ENCODE measurements at places on chromosomes 4 and X.

DNA sequence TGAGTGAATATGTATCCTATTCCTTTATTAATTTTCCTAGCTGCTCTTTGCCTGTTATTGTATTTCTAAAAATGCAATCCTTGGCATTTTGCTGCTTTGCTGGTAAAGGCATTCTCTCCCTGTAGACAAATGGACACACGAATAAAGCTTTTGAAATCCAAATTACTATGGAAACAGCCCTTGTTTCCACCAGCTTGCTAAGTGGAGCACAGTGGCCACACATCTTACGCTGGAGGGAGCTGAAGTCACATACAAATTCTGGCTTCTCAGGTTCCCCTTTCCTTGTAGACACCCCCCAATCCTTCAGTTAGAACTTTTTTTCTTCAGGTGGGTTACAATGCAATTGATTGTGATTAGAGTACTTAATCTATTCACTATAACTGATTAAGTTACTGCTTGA, 66.2 kb downstream of the AGA start:
- DNase-seq, result no peak

GRCh38 chrX:9537781-9538180, 72.9 kb downstream of the TBL1X start:
- DNase-seq, result no peak

- no peak for DNase-seq
Measured at GRCh38 chr4:16055471-16055870, 28.4 kb downstream of the PROM1 start.

DNA sequence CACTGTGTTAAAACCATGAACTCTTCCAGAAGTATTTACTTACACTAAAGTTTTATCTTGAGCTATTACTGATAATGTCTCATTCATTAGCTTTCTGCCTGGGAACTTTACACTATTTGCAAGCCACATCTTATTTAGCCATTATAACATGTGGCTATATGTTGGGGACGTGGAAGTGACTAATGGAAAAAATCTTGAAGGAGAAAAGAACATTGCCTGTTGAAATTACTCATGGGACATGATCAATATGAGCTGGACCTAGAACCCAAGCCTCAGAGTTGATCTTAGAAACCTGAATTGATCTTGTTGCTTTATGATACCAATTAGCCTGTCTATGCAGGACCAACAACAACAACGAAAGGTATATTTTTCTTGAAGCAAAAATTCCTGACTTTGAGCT, 22.5 kb upstream of the ARHGAP6 start:
- no peak for DNase-seq

GRCh38 chrX:151975228-151975593, 735 bp upstream of the GABRE start:
- no peak for DNase-seq

- DNase-seq, result no peak
Measured at GRCh38 chrX:26778320-26778888, 562.4 kb downstream of the MAGEB5 start.

DNA sequence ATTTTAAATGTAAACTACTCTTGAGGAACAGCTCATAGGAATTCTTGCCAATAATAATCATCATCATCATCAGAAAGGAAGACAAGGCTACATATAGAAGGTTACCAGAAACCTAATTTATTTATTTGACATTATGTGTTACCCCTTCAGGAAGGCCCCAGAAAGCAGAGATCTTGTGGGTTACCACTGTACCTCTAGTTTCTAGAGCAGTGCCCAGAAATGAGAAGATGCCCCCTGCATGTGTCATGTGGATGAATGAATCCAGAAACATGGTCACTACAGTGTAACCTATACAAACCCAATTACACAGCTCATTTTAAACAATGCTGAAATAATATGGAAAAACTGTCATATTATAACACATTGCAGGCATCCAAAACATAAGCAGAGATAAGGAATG, 70.4 kb downstream of the ARAP2 start:
- no peak for DNase-seq

DNA sequence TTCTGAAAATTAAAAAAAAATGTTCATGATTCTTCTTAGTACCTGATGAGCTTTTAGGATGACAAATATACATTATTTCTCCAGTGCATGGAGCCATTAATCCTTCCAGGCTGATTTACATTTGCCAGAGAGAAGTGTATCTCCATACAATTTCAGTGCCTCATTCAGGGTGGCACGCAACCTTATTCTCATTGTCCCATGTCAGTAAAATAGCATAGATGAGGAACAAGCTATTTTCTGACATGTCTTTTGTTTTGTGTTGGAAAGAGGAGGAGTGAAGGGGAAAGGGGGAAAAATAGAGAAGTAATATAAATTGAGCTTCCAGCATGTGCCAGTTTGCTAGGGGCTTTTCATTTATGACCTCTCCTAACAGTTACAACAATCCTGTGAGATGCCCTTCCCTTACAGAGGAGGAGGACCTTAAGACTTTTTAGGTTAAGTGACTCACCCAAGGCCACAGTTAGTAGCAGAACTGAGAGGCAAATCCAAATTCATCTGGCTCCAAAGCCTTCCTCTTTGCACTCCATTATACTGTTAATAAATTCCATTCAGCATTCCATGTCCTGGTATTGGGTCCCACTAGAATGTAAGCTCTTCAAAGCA, 274.8 kb upstream of the GPC4 start:
- DNase-seq, result no peak

GRCh38 chr4:109406337-109406931, 27.2 kb upstream of the SEC24B start:
- no peak for DNase-seq

DNA sequence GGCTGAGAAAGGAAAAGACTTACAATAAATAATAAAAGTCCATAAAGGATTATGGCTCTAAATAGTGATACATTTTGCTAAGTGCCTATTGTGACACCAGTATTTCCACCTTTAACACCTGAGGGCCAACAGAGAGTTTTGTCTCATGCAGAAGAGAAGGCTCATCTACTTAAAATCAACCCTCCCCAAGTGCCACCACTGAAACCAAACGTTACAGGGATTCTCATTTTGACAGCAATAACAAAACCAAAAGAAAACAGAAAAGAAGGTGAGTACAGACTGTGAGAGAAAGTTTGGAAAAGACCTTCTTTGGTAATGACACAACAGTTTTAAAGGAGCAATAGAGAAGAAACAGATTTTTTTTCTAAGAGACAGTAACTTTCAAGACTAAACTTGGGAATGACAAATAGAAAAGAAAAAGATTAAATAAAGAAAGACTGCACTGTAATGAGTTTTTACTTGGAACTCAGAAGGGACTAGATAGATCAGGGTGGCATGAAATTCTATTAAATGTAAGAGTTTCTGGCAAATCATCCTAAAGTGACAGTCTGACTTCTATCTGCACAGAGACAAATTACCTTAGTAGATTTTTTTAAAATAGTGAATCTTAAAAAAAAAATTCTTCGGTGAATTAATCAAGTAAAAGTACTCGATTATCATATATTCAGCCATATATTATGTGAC, 109.7 kb downstream of the ZNF827 start:
- DNase-seq, result peak; percentile 53

GRCh38 chr4:24144381-24144780, 254.5 kb upstream of the PPARGC1A start:
- no peak for DNase-seq

GRCh38 chrX:154046031-154046781, 26.5 kb upstream of the IRAK1 start:
- no peak for DNase-seq

DNA sequence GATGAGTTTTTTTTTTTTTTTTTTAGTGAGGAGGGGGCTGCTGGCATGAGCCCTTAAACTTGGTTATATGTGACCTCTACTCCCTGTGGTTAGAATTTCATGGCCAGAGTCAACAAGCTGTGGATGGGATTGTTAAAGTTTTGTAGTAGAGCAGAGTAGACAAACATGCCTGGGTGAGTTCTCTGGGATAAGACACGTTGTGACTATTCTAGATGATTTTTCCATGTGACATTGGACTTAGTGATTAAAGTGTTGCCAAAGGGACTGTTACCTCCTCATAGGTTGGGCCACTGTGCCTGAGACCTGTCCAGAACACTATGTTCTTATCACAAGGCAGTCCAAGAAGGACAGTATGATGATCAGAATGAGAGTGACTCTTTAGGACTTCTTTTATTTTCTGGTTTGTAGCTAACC, 28.8 kb upstream of the ALB start:
- no peak for DNase-seq

DNA sequence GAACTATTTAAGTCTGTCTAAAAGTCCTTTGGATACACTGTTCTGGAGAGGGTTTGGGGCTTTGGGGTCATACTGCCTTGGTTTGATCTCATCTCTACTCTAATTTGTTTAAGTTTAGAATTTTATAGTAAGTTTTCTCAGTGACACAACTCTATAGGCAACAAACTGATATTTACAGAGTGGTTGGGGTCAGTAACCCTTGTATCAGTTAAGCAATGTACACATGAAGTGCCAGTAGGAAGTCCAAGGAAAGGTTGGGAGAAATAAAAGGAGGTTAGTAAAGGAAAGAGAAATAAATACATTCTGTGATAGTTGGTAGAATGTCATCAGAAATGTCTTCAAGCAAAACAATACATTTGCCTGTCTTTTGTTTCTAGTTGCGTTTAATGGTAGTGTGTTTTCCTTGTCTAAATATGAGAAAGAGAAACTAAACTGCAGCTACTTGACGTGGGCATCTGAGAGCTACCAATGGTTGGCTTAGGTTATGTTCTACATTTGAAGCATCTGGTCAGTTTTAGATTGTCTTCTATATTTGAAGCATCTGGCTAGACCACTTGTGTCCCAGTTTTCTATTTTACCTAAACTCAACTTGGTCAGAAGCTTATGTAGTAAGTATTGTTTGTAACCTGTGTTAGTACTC, 6.9 kb downstream of the ATP7A start:
- no peak for DNase-seq

- DNase-seq, result no peak
Measured at GRCh38 chrX:132948648-132949260, 9.7 kb downstream of the HS6ST2 start.

GRCh38 chr4:147778942-147779341, 47.1 kb downstream of the ARHGAP10 start:
- no peak for DNase-seq

- DNase-seq, result peak; percentile 38
Measured at GRCh38 chr4:101419336-101420135, 72.2 kb upstream of the PPP3CA start.
